ENCODE measurements at places on chromosomes 11 and 22. TPM values are rescaled to one million over a fixed set of nuclear protein-coding genes. Genes with fewer than 3 reads are reported as not detected.

Gene TBX1
- polyA plus RNA-seq, result not detected

Gene SCN2B
- not detected for polyA plus RNA-seq

Gene FADS1
- polyA plus RNA-seq, result not detected

Gene RANBP1
- 92.6 TPM for polyA plus RNA-seq

Gene RIMBP3C
- 0.52 TPM for polyA plus RNA-seq

Gene RTN4R
- polyA plus RNA-seq, result 1.2 TPM

Gene CTSW
- 3.5 TPM for polyA plus RNA-seq

Gene OR1S1
- not detected for polyA plus RNA-seq

Gene APOBEC3A
- not detected for polyA plus RNA-seq

All from CD4-positive, CD25-positive, alpha-beta regulatory T cell (primary cell).